ENCODE measurements at places on chromosomes 16 and 17.
A peak's percentile ranks its signal among the peaks of the same experiment; 100 is the strongest.

DNA sequence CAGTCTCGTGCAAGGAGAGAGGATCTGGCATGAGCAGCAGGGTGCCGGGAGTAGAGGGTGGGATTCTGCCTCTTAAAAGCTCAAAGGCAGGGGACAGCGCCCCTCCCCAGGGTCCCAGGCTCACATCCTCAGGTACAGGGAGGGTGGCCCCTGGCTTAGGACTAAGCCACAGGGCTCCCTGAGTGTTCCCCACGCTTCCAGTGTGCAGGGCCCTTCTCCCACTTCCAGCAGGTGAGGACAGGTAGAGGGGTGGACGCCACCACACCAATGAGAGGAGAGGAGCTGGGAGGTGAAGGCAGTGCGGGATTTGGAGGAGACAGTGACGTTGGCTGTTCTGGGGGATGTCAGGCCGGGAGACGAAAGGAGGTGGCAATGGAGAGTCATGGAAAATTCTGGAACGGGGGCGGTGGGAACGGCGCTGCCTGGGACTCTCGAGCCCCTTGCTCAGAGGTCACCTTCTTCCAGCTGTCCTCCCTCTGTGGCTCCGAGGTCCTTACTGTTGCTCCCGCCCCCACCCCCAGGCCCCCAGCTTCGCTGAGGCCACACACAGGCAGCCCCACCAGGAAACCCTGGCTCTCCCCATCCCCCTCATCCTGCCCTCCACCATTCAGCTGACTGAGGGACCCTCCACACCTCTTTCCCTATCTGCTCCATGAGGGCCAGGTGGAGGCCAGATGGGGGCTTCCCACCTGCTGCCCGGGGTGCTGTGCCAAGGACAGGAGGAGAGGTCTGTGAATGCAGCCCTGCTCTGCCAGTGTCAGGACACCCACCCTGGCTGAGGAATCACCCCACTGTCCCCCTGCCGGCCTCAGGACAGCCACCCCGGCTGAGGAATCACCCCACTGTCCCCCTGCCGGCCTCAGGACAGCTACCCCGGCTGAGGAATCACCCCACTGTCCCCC is 57.7 kb upstream of the ACSF3 start:
- no peak for ATAC-seq

- ATAC-seq: no peak
Observed at GRCh38 chr16:5064915-5065314, 841 bp downstream of the C16orf89 start.

- ATAC-seq: no peak
Observed at GRCh38 chr17:12815642-12816141, 26.4 kb downstream of the ARHGAP44 start.

DNA sequence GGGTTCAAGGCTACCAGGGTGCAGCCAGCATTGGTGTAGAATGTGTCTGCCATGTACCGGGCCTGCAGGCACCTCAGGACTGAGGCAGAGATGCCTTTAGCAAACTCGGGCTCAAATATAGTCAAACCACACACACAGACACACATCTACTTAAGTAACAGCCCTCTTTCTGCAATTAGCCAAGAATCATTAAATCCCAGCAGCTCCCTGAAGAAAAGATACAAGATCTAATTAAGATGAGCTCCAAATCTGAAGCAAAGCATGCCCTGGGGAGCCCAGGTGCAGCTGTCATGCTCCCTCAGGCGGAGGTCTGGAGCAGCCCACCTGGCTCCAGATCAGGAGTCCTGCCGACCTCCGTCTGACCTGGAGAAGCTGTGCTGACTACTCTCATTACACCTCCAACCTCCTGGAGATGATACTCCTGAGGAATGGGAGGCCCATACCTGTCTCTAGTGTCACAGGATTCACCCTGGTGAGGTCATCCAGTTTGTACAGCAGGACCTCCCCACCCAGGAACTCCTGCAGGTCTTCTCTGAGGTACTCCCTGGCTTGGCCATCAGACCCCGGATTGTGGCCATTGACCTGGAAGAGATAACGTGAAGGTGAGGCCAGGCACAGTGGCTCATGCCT is 6.9 kb downstream of the MYO19 start:
- ATAC-seq: no peak

DNA sequence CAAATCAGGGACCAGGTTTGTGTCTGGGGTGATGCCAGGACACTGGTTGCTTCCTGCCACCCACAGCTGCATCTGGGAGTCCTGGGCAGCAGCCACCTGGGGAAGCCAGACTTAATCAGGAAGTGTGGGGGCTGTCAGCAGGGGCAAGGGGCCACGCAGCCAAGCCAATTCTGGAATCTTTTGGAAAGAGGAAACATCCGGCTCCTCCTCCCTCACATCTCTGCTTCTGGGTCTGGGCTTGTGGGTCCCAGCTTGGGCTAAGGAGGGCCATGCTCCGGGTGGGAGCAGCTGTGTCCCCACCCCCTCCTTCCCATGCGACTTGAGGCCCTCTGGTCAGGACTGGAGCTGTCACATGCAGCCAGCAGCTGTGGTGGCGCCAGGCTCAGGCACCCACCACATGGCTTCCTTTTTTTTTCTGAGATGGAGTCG is 37.0 kb upstream of the CCDC182 start:
- no peak for ATAC-seq

DNA sequence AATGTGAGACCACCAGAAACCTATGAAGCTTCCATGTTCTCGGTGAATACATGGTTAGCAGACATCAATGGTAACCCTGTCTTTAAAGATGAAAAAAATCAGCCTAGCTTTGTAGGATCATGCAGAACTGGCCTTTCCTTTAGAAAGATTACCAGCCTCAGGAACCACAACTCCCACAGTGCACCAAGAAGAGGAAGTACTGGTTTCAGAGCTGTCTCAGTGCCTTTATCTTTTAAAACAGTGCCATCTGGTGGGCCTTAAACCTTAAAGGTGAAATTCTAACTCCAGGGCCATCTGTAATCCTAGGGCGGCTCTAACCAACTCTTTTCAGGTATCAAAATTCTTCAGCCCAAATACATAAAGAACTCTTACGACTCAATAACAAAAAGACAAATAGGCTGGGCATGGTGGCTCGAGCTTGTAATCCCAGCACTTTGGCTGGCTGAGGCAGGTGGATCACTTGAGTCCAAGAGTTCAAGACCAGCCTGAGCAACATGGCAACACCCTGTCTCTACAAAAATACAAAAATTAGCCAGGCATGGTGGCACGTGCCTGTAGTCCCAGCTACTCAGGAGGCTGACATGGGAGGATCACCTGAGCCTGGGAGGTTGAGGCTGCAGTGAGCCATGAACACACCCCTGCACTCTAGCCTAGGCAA is 5.4 kb downstream of the ATPAF2 start:
- peak; percentile 77 for ATAC-seq

DNA sequence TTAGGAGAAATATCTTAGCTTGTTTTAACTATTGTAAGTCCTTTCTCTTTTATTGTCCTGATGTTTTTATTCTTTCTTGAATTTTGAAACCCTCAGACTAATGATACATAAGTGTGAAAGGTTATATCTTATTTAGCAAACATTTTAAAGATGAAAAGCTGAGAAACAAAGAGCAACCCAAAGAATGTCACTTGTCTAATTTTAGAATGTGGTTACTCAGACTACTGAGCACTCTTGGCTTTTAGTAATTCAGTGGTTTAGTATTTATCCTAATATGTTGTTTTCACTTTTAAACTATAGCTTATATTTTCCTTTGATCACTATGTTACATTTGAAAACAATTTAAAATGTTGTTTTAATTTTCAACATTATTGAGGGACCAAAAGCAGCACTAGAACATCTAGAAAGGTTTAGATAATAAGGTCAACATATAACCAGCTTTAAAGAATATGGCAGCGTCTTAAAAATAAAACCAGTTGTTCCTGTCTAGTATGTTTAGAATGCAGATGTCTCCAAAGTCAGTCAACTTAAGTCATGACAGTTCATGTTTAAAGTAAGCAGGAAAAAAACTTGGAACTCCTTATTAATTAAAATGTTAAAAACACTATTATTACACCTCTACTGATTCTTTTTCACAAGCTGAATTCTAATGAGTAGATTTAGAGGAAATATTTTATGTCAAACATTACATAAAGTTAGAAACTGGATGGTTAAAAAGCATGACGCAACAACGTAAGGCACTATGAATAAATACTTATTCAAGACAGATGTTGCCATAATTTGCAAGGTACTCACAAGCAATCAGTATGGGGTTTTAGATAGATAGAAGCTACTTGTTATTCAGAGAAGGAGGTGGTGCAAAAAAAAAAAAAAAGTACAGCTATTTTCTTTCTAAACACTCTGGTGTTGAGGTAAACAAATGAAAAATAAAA is 2.4 kb downstream of the MBTD1 start:
- no peak for ATAC-seq

DNA sequence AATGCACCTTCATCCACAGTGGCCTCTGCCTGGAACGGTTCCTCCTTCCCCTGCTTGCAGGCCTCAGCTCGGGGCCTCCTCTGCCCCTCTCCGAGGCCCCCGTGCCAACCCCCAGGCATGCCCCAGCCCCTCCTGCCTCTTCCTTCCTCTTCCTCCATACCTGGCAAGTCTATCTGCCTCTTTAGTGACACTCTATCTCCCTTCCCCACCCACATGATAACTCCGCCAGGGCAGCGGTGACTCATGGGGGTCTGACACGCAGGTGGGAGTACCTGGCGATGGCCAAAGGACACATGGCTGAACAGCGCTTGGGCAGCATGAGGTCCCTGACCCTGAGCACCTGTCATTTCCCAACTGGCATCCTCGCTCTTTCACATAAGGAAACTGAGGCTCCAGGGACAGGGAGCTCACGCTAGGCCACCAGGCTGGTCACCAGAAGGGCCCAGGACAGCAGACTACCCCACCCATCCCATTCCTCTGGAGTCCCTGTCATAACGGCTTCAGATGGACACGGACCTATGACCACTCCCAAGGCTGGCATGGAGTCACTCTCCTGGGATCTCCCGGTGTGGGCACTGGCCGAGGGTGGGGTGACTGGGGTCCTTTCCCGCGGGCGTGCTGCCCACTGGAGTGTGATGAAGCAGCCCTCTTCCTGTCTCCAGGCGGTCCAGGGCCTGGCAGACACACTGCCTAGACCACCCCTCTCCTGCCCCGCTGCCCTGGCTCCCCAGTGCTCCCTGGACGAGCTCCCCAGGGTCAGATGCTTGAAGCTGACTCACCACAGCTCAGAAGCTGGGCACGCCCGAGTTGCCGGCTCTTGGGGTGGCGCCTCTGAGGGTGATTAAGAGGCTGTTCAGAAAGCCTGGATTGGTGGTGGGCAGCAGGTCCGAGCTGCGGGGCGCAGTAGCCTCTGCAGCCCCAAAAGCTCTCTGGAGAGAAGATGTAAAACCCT is 100.6 kb downstream of the ENGASE start:
- ATAC-seq: no peak

- ATAC-seq: no peak
Observed at GRCh38 chr17:20279631-20280030, 187.7 kb downstream of the LGALS9B start.

GRCh38 chr17:48563385-48563838 is 14.7 kb downstream of the HOXB4 start:
- no peak for ATAC-seq

DNA sequence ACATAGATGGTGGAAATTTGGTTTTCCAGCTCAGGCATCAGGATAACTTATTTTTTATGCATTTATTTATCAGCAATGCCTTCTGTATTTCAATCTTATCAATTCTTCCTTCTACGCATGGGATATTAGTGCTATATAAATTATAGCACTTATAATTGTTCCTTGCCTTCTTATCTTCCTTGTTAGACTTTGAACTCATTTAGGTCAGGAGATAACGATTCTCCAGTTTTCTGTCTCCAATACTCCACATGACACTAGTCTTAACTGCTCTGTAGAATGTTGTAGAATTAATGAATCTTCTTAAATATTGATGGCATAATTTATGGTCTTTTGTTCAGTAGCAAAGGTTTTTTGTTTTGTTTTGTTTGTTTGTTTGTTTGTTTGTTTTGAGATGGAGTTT is 10.7 kb upstream of the BCO1 start:
- ATAC-seq: no peak

DNA sequence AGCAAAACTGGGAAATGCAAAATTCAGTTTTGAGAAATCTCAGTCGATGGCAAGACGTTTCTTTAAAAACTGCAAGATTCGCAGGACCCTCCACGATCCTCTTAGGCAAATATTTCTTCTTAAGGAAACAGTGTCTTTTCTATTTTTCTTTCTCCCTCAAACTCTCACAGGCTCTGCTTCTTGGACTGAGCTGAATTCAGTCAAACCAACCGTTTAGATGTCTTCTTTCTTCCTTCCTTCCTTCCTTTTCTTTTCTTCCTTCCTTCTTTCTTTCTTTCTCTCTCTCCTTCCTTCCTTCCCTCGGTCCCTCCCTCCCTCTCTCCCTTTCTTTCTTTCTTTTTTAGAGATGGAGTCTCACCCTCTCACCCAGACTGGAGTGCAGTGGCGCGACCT is 67.2 kb upstream of the AXIN2 start:
- ATAC-seq: no peak

DNA sequence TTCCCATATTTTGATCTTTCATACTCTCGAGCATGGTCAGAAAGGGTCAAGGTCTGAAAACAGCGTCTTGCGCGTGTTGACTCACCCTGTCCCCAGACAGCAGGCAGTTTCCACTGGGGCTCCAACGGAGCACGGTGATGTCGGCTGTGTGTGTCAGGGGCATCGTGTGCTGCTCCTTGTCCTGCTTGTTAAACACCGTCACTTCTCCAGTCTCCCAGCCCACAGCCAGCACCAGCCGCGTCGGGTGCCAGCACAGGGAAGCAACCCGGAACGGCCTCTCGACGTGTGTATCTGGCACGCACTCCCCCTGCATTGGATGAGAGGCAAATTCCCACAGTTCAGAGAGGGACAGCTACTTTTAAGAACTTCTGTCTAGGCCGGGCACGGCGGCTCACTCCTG is 9.6 kb downstream of the IFT140 start:
- no peak for ATAC-seq

DNA sequence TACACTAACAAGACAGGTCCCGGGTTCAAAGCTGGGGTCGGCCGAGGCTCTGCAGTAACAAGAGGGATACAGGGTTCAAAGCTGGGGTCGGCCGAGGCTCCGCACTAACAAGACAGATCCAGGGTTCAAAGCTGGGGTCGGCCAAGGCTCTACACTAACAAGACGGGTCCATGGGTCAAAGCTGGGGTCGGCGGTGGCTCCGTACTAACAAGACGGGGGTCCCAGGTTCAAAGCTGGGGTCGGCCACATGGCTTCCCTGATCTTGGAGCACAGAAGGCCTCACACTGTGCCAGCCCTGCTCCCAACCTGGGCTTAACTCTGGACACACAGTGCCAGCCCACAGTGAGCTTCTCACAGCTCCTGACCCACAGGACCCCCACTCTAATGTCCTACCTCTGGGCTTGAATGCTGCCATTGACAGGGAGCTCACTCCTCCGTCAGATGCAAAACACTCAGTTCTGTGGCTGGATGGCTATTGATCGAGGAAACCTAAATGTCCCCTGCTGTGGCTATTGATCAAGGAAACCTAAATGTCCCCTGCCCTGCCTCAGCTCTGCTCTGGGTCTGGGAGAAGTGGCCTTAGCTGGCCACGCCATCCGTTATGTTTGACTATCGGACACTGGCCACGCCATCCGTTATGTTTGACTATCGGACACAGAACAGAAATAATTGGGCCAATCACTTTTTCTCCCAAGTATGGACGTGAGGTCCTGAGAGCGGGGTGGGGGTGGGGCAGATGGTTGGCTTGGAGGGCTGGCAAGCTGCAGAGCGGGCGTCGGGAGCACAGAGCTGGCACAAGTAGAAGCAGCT is 54.6 kb upstream of the DOC2B start:
- no peak for ATAC-seq
